ENCODE measurements at places on chromosomes 16 and 17.
A peak's percentile ranks its signal among the peaks of the same experiment; 100 is the strongest.

DNA sequence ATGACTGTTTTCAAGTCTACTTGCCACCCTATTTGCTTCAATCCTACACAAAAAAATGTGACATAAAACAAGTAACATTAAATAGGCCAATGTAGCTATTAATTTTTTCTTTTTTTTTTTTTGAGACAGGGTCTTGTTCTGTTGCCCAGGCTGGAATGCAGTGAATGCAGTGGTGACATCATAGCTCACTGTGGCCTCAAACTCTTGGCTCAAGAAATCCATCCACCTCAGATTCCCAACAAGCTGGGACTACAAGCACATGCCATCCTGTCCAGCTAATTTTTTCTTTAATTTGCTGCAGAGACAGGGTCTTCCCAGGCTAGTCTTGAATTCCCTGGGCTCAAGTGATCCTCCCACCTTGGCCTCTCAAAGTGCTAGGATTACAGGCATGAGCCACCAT, 29.4 kb downstream of the ANKFY1 start:
- no peaks in the 10 kb centered on the region for H3K27me3 ChIP-seq
- H3K27ac ChIP-seq = no peak overlapping the region
- peaks cover 4% of the 10 kb centered on the region for H3K4me1 ChIP-seq

GRCh38 chr17:28842282-28843012, at the start of gene FAM222B:
FAM222B (minus strand) TSS chr17:28842790; CDS start chr17:28766667, 76,123 bp downstream.
- H3K4me3 ChIP-seq = peak within 1 kb of the TSS; percentile 96
- peak within 1 kb of the TSS; percentile 67 for H3K27ac ChIP-seq
- no peaks in the 10 kb centered on the region for H3K36me3 ChIP-seq

DNA sequence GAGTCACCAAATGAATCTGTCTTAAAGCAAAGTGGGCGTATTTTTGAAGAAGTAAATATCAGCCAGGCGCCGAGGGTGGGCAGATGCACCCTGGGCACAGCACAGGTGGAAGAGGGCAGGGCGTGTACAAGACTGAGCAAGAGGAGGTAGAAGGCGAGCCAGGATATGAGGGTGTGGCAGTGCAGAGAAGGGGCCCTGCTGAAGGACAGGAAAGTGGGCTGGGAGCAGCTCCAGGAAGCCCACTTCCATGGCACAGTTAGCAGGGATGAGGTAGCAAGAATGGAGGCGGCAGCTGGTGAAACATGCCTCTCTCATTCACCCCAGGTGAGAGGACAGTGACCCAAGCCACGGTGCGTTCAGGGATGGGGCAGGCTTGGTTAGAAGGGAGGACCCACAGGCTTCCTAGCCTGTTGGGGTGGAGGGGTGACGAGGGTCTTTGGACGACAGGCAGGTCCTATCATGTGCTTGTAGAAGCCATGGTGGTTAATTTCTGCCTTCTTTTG, 149.3 kb downstream of the CLEC16A start:
- H3K27ac ChIP-seq = peak overlapping the region; percentile 45
- no peak for DNase-seq
- no peaks in the 10 kb centered on the region for H3K27me3 ChIP-seq
- H3K36me3 ChIP-seq = peaks cover 6% of the 10 kb centered on the region

- H3K27me3 ChIP-seq = peaks cover 5% of the 10 kb centered on the region
- no peaks in the 10 kb centered on the region for H3K4me1 ChIP-seq
- no peak for DNase-seq
- no peak overlapping the region for H3K27ac ChIP-seq
Observed at GRCh38 chr16:72166954-72167561, 4.9 kb downstream of the PMFBP1 start.

DNA sequence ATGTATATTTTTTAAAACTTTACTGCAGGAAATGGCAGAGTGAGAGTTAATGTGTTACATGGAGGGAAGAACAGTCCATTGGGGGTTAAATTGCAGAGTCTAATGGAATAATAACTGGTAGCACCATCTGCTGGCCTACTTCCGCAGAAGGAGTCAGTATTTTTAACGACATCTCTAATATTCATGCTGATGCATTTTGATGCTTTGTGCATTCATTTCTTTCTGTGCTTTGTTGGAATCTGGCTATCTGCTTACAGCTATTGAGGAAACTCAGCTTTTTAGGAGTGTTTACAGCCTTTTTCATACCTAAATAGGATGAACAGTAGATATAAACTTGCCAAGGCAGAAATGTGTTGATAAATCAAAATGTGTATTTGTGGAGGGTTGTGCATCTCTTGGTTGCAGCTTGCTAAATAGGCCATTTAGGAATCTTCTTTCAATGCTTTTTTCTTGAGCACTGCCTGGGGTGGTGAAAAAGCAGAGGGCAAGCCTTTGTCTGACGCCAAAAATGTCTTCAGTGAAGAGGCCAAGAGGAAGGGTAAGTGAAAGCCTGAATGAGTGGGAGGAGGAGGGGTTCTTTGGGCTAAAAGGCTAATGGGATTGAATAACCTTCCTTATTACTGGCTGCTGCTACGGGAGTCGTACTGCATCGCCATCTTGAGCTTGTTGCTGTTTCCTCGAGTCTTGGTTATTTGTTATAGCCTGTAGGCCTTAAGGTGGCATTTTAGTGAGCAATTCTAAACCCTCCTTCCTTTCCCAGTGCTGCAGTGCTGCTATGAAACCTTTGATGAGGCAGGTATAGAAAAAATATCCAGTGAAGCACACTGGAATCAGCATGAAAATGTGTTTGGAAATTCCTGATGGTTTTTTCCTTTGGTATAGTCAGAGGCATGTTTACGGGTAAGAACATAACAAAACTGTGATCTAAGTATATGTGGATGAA, 153.3 kb downstream of the CHD9 start:
- no peaks in the 10 kb centered on the region for H3K27me3 ChIP-seq
- peak; percentile 1 for DNase-seq
- H3K4me1 ChIP-seq = peaks cover 4% of the 10 kb centered on the region
- no peak overlapping the region for H3K27ac ChIP-seq
- H3K36me3 ChIP-seq = no peaks in the 10 kb centered on the region
- H3K4me3 ChIP-seq = peak overlapping the region; percentile 57

GRCh38 chr16:90022209-90023077, 3.2 kb upstream of the DBNDD1 start:
- H3K27ac ChIP-seq = no peak overlapping the region
- peak overlapping the region; percentile 54 for H3K4me3 ChIP-seq
- H3K36me3 ChIP-seq = no peaks in the 10 kb centered on the region
- peaks cover 43% of the 10 kb centered on the region for H3K4me1 ChIP-seq
- peaks cover 29% of the 10 kb centered on the region for H3K27me3 ChIP-seq
- peak; percentile 54 for DNase-seq

GRCh38 chr16:82657239-82657638, 30.5 kb downstream of the CDH13 start:
- H3K36me3 ChIP-seq = no peaks in the 10 kb centered on the region
- no peaks in the 10 kb centered on the region for H3K27me3 ChIP-seq
- H3K4me3 ChIP-seq = no peak overlapping the region
- peak overlapping the region; percentile 4 for H3K27ac ChIP-seq
- peaks cover 18% of the 10 kb centered on the region for H3K4me1 ChIP-seq

- no peak overlapping the region for H3K27ac ChIP-seq
- no peaks in the 10 kb centered on the region for H3K4me1 ChIP-seq
- DNase-seq = no peak
- no peaks in the 10 kb centered on the region for H3K27me3 ChIP-seq
- peaks cover 94% of the 10 kb centered on the region for H3K36me3 ChIP-seq
- H3K4me3 ChIP-seq = no peak overlapping the region
Observed at GRCh38 chr17:41987642-41988041, 21.0 kb downstream of the CNP start.

DNA sequence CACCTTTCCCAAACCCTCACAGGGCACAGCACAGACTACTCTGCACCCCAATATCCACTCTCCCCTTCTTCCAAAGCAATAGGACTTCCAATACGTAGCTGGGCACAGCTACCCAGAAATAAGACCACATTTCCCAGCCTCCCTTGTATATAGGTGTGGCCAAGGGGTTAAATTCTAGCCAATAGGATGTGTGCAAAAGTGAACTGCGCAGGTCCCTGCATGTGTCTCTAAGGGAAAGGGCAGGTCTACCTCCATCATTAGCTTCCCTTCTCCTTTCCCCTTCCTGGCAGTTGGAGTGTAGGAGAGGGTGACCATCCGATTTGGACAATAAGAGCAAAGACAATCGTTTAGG, 25.5 kb upstream of the SNN start:
- H3K4me3 ChIP-seq = no peak overlapping the region
- H3K4me1 ChIP-seq = peaks cover 17% of the 10 kb centered on the region
- DNase-seq = no peak
- no peak overlapping the region for H3K27ac ChIP-seq
- H3K27me3 ChIP-seq = no peaks in the 10 kb centered on the region

- H3K27ac ChIP-seq = no peak overlapping the region
- DNase-seq = no peak
- H3K4me3 ChIP-seq = peak overlapping the region; percentile 24
- H3K27me3 ChIP-seq = no peaks in the 10 kb centered on the region
- H3K4me1 ChIP-seq = peaks cover 32% of the 10 kb centered on the region
Observed at GRCh38 chr16:11296706-11297491, 15.8 kb upstream of the PRM1 start.

DNA sequence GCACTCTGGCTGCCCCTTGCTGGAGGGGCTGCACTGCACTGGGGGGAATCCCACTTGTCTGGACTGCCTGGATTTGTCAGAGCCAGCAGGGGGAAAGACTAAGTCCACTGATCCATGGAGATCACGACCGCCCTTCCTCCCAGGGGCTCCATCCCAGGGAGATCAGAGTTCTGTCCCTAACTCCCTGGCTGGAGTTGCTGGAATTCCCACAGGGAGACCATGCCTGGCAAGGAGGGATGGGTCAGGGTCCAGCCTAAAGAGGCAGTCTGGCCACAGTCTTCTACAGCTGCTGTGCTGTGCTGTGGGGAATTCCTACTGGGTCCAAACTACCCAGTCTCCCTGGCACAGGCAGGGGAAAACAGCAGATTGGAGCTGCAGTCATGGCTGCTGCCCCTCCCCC, 311.9 kb downstream of the ZFHX3 start:
- no peaks in the 10 kb centered on the region for H3K4me1 ChIP-seq
- no peak overlapping the region for H3K4me3 ChIP-seq
- no peak for DNase-seq
- H3K27ac ChIP-seq = no peak overlapping the region
